Sigmoid colon (tissue), 7 donors: ENCODE measurements at places on chromosomes 7 and 10. TPM values are rescaled to one million over a fixed set of nuclear protein-coding genes. Genes with fewer than 3 reads are reported as not detected.

DNA sequence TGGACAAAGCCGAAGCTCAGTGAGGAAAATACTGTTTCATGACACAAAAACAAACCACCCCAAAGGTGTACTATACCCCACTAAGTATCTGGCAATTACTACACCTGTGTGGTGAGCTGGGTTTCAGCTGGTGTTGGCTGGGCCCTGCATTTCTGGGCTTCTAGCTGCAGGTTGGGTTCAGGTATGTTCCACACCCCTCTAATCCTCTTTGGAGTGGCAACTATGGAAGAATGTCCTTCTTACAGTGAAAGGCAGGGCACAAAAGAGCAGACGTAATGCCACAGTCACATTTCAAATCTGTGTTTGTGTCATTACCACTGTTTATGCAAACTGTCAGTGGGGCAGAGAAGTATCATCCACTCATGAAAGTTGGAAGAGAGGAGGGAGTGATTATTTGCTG, 201.5 kb upstream of the FZD1 start:
- no peak overlapping the region for H3K4me3 ChIP-seq
- H3K27ac ChIP-seq = no peak overlapping the region
- H3K4me1 ChIP-seq = peaks cover 6% of the 10 kb centered on the region

- no peak overlapping the region for H3K4me3 ChIP-seq
- H3K27me3 ChIP-seq = no peaks in the 10 kb centered on the region
- no peak for DNase-seq
- no peaks in the 10 kb centered on the region for H3K36me3 ChIP-seq
- H3K4me1 ChIP-seq = no peaks in the 10 kb centered on the region
- H3K27ac ChIP-seq = no peak overlapping the region
Measured at GRCh38 chr7:45391618-45392451, 182.3 kb upstream of the ADCY1 start.

The PIK3AP1 gene
- total RNA-seq = 13.2 TPM

The MMP21 gene
- total RNA-seq = not detected

The DNAJC1 gene
- 51.9 TPM for total RNA-seq
